NCI-H1417 (cell line): ENCODE measurements at places on chromosomes 16 and 17.
A peak's percentile ranks its signal among the peaks of the same experiment; 100 is the strongest.

DNA sequence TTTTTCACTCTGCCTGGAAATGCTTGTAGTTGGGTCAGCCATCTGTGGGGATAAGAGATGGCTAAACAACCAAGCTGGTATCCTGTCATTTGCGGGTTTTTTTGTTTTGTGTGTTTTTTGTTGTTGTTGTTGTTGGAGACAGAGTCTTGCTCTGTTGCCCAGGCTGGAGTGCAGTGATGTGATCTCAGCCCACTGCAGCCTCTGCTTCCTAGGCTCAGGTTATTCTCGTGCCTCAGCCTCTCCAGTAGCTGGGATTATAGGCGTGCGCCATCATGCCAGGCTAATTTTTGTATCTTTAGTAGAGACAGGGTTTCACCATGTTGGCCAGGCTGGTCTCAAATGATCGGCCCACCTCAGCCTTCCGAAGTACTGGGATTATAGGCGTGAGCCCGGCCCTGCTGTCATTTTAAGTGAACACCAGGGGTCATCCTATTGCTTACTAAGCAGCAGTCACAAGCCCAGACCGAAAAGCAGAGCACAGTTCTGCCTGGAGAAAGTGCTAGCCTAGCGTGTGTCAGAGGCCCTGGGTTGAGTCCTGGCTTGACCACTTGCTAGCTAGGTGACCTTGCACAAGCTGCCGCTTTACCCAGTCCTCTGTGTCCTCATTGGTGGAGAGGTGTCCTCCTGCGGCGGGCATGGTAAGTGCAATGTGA, 4.6 kb downstream of the SMCR8 start:
- no peak for DNase-seq

GRCh38 chr16:68155425-68155824, 70.3 kb downstream of the NFATC3 start:
- DNase-seq, result peak; percentile 1

DNA sequence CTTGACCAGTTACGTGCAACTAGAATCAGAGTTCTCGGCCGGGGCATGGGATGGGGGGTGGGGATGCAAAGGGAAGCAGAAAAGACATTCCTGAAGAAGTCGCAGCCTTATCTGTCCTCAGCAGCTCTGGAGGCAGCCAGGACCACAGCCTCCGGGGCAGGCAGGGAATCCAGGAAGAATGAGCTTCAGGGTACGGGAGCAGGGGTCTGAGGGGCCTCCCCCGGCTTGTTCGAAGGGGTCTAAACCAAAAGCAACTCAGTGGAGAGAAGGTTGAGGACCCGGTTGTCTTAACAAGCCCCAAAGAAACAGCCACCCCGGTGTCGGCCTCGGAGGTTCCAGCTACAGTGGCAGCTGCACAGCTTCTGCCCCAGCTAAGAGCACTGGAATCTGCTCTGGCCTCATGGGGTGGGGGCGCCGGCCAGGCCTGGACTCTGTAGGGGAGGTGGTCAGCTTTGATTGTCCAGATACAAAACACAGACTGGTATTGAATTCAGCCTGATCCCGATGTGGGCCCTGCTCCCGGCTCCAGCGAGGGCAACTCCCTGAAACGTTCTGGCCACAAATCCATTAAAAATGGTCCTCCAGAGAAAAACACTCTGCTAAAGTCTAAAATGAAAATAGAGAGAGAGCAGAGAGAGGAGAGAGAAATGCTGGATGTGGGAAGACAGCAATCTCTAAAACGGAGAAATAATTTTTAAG, 7.7 kb downstream of the HOXB4 start:
- DNase-seq, result no peak

DNA sequence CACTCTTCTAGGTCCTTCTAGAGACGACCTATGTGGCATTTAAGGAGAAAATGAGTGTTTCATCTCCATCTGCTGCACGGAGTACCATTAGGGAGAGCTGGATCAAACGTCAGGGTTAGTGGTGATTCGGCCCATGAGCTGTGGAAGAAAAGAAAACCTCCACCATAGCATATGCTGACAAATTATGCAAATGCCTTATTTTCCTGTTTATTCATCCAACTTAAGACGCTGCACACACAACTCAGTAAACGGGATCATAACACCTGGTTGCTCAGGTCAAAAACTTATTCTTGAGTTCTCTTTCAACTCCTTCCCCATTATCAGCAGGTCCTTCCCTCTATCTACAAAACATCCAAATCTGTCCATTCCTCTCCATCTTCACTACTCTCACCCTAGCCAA, 1.3 kb upstream of the MOSMO start:
- no peak for DNase-seq

DNA sequence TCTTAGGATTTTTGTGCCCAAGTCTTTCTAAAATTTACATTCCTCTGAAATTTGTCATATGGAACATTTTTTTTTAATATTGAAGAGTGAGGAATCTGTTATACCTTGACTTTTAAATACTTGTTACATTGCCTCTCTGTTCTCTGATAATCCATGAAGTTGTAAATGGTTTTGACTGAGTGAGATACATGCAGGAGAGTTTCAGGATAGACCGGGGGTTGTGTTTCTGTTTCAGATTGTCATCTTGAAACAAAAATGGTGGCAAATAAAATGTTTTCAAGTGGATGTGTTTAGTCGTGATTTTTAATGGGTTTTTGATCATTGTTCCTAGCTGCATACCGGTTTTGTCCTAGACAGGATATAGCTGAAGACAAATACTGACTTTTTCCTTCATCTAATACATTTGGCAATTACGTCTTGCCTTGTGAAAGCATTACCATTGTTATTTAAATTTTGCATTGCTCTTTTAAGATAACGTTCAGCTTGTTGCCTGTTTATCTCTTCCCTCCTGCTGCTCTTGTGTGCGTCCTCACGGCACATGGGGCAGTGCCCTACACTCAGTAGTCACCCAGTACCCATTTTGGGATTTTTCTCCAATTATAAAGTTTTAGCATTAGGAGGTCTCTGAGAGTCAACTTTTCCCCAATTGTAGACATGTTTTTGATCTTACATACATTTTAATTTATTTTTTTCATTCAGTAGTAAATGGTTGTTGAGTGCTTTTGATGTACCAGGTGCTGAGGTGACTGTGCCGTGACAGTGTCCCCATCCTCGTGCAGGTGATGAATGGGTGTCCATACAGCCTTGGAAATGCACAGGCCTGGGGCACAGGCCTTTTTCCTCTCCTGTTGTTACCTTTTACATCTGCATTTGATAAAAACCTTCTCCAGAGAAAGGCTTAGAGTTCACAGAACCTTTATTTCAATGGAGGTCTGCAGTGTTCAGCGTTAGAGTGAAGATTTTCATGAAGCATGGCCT, 169.9 kb downstream of the MSI2 start:
- no peak for DNase-seq

- peak; percentile 11 for DNase-seq
Measured at GRCh38 chr16:83070416-83071209, 443.8 kb downstream of the CDH13 start.

GRCh38 chr17:68356520-68356919, 65.2 kb downstream of the ARSG start:
- DNase-seq, result no peak

- DNase-seq, result peak; percentile 52
Measured at GRCh38 chr16:67847064-67847861, at the start of gene CENPT. CENPT (minus strand) TSS chr16:67847693; CDS start chr16:67833859, 13,834 bp downstream.

DNA sequence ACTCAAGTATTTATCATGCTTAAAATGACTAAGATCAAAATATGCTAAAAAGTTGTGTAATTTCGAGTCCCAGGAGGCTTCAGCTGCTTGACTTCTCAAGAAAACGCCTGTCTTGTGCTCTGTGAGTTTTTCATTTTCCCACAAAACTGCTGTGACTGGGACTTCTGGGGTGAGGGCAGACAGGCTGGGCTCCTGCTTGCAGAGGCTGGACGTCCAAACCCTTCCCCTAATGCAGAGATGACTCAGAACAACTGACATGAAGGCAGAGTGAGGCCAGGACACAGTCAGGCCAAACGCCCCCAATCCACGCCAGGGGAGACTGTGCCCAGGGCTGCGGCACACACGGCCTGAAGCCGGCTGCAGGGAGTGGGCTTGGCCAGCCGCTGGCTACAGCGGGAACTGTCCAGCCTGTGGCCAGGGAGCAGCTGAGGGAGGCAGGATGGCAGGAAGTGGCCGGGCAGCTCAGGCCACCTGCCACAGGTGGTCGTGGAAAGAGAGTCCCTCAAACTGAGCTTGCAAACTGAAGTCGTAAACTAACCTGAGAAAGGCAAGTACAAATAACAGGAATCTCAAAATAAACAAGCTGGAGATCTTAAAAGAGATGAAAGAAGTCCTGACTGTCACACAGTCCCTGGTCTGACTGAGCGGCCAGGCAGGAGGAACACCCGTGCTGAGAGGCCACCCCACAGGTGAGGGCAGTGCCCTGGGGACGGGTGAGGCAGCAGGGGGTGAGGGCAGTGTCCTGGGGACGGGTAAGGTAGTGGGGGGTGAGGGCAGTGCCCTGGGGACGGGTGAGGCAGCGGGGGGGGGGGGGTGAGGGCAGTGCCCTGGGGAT, 21.3 kb upstream of the HEXD start:
- no peak for DNase-seq

DNA sequence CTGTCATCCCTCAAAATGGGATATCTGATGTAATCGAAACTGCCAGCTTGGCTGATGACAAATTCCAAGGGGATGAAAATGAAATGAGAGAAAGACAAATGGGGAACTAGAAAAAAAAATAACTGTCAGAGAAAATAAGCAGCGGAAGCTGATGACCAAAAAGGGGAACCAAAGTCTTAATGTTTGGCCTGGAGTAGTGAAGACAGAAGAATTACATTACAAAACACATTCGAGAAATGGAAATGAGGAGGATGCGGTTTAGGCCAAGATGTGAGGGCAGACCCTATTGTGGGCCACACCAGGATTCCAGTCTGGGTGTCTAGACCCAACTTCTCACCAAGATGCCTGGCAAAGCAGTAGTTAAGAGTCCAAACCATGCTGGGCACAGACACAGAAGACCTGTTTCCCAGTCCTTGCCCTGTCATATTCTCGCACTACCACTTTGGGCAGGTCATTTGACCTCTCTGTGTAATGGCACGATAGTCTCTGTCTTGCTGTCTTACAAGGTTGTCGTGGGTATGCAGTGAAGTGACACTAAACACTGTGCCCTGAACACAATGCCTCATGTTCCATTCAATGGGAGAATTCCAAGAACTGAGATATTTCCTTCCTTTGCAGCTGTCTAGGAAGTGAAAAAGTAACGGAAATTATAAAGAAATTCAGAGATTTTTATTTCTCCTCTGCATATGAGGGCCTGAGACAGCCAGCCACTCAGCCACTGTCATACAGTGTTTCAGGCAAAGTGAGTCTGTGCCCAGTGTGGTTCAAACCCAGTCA, 12.3 kb upstream of the CCL2 start:
- no peak for DNase-seq

GRCh38 chr16:17469741-17470181, 999 bp downstream of the XYLT1 start:
- DNase-seq, result no peak

DNA sequence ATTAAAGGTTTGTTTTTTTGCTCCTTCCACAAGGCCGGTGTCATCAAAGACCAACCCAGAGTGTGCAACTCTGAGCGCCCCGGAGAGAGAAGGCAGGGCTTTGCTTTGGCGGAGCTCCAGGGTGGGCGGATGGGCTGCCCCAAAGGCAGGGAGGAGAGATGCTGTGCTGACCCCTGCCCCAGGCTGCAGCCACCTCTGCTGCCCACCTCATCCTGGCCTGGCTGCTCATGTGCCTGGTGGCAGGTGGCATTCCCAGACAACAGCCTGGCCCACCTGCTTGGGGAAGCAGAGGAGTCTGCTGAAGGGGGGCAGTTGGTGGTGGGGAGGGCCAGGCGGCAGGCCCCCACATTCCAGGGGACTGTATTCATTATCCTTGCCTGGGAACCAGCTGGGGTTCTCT, 122.1 kb downstream of the SDK2 start:
- DNase-seq, result no peak

DNA sequence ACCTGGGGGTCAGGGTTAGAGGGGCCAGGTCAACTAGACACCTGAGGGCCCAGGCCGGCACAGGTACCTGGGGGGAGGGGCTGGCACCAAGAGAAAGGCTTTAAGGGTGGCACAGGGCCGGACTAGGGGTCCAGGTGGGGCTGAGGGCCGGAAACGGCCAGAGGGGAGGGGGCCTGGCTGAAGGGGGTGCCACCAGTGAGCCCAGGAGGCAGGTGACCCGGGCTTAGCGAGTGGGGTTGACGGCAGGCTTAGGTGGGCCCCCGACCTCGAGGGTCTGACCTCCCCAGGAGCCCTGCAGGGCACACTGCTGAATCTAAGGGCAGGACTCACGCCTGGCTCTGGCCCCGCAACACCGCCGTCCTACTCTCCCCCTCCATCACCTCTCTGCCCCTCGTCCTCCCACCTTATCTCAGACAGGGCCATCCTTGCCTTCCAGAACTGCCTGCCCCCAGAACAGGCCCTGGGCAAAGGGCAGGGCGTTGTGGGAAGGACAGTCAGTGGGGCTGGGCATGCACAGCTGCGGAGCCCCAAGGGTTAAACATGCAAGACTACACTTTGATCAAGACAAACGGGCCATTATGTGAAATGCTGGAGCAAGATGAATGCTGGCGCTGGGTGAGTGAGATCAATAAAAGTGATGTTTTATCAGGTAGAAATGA, 44.4 kb downstream of the ACTG1 start:
- DNase-seq, result no peak

GRCh38 chr16:28210979-28211588, 681 bp downstream of the XPO6 start:
- peak; percentile 33 for DNase-seq

- no peak for DNase-seq
Measured at GRCh38 chr16:29959293-29959692, 2.6 kb upstream of the TMEM219 start.

GRCh38 chr17:7586673-7587419, 3.0 kb downstream of the SOX15 start:
- peak; percentile 1 for DNase-seq

DNA sequence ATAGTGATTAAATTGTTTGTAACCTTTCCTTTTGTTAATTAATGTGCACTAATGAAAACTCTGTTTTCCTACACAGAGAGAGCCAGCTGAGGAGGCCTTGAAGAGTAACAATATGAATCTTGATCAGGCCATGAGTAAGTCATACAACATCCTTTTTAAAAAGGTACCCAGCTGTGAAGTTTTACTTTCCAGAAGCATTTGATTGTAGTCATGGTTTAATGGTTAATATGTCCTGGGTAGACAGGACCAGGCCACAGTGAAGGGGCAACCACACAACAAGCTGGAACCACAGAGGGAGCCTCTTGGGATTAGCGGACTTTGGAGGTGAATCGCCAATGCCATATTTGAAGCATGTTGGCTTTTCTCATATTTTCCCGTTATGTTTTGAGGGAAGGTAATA, 55.6 kb downstream of the TMC6 start:
- DNase-seq, result no peak

- DNase-seq, result no peak
Measured at GRCh38 chr16:26981266-26981938, 85.3 kb upstream of the C16orf82 start.

DNA sequence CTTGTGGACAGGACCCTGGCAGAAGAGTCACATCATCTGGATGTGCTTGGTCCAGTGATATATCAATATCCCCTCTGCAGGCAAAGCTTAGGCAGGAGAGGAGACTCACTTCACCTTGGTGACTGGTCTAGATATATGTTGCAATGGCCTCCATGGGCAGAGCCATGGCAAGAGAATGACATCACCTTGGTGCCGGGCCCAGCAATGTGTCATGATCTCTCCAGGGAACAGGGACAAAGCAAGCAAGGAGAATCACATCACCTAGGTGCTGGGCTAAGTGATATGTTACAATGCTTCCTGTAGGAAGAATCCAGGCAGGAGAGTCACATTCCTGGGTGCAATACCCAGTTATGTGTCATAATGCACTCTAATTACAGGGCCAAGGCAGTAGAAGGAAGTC, 2106.2 kb downstream of the TP53TG3F start:
- DNase-seq, result no peak

GRCh38 chr16:8819411-8820034, 21.9 kb downstream of the PMM2 start:
- DNase-seq, result no peak

- no peak for DNase-seq
Measured at GRCh38 chr16:84270071-84270470, 24.6 kb upstream of the WFDC1 start.
